ENCODE measurements at places on chromosomes 2 and 18.

DNA sequence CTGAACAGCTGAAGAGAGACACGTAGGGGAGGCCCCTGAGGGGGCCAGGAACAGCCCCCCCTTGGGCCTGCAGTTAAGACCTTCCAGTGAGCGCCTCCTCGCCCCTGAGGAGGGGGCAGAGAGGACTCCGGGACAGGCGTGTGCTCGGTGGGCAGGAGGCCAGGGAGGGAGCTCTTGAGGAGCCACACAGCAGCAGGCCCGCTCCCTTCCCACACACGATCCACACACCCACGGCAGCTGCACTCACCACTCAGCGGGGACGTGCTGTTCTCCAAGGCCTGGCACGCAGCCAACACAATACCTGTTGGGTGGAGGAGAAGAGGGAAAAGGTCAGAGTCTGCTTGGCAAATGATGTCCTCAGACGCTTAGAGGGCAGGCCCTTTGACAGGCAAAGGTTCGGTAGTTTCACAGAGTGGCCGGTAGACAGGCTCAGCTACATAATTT is 39.0 kb downstream of the TGFA start:
- peak; percentile 88 for DNase-seq

GRCh38 chr2:173997753-173998152 is 32.6 kb upstream of the SP3 start:
- DNase-seq, result peak; percentile 13

DNA sequence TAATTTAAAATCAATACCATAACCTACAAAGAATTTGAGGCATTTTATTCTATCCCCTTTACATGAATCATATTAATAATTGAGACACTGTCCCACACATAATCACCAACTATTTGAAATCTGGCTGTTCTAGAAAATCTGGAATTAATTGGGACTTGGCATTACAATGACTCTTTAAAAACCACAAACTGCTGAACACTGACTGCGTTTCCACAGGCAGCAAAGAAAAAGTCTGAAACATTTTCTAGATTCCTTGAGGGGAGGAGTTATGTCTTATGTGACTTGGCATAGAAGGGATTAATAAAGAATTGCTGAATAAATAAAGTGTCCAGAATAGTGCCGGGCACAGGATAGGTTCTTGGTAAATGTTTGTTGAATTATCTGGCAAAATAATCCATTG is 61.4 kb downstream of the GPR39 start:
- no peak for DNase-seq

- no peak for DNase-seq
These were observed 44.5 kb upstream of the DAPL1 start for GRCh38 chr2:158750458-158751125.

DNA sequence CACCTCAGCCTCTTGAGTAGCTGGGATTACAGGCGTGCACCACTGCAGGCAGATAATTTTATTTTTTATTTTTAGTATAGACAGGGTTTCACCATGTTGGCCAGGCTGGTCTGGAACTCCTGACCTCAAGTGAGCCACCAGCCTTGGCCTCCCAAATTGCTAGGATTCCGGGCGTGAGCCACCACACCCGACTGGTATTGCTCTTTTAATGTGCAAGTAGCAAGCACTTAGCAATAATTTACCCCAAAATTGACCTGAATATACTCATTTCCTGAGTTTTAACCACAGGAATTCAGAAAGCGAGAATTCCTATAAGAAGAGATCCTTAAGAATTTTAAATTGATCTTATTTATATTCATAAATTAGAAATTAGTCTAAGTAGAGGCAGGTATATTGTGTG is 169.1 kb downstream of the CDH2 start:
- no peak for DNase-seq

GRCh38 chr2:186612555-186613440 is 22.9 kb downstream of the ITGAV start:
- no peak for DNase-seq
